ENCODE measurements at places on chromosomes 13 and 19.
A peak's percentile ranks its signal among the peaks of the same experiment; 100 is the strongest.

GRCh38 chr13:28582892-28583240, 76.1 kb upstream of the POMP start:
- DNase-seq = no peak

DNA sequence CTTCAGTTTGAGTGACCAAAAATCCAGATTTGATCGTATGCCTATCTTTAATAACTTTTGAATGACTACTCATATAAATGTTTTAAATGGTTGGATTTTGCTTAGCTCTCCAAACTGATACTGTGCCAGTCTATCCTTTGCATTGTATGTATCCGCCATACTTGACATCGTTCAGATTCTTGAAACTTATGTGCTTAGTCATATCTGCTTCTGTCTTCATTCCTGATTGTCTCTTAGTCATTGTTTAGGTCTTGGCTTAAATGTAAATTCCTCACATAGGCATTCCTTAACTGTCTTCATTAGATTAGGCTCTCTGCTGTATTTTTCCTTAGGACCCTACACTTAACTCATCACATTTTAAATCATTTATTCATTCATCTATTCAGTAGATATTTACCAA, 126.0 kb downstream of the PCCA start:
- DNase-seq = no peak

DNA sequence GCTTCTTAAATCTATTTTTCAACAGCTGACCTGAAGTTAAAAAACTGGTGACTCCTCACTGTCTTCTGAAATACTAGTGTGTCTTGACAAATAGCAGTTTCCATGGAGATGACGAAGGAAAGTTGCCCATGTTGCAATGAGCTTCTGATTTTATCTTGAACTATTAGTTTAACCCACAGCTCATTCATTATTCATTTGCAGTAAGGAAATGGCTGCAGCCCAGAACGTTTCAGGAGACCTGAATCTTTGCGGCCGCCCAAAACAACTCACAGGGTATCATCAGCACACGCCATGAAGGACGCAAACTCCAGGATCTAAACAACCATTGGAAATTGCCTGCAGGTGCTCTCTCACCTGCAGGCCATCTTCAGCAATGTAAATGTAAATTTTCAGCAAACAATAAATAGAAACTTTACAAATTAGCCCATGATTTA, 142.5 kb downstream of the DCLK1 start:
- no peak for DNase-seq

DNA sequence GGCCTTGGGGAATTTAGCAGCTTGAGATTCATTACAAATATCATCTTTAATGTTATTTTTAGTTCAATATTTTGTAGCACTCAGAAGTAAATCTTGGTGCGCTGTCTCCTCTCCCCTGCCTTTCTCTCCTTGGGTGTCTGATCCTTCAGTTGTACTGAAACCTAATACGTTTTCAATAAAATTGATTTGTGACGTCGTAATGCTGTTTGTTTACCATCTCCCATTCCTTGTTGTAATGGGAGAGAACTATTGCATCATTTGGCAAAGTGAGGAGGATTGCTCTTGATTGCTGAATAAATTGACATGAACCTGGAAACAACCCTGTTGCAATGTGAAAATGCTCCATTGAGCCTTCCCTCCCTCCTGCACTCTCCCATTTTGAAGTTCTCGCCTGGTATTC, 43.2 kb upstream of the TSHZ3 start:
- no peak for DNase-seq

- no peak for DNase-seq
Observed at GRCh38 chr13:24228852-24229458, 68.4 kb downstream of the SPATA13 start.

DNA sequence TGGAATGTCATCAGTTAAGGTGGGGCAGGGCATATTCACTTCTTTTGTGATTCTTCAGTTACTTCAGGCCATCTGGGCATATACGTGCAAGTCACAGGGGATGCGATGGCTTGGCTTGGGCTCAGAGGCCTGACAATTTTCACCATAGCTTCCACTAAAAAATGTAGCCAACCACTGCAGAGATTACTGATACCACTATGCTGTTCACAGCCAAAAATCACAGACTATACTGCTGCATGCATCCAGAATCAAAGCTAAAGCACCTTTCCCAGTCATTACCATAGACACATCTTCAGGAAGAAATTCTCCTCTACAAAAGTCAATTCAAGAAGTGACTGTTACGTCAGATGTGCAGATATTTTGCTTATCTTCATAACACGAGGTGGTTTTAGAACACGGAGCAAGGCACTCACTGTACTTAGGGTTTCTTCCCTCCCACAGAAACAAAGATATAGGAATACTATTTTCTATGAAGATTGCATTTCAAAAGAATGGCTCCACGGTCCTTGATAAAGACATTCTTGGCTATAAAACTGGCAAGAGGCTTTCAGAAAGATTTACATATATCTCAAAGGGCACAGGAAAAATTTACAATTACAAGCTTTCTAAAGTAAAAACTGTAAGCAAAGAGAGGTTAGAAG, 1556.6 kb upstream of the PRR20A start:
- no peak for DNase-seq

GRCh38 chr13:51520524-51520923, 63.7 kb upstream of the WDFY2 start:
- DNase-seq = no peak

DNA sequence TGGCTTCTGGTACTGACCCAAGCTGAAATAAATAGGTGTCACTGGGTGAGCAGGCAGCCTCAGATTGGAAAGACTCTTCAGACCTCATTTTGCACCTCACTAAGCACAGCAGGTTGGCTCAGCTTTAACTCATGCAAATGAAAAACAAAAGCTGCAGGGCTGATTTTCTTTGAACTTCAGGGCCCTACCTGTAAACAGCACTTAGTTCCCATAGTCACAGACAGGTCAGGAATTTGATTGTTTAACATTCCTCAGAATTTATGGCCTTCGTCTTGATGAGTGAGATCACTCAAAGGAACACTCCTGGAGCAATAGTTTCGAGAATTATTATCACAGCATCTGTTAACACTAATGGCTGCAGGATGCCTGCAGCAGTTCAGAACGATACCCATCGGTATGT, 718.5 kb downstream of the EFNB2 start:
- DNase-seq = no peak

- DNase-seq = peak; percentile 20
Observed at GRCh38 chr13:111460548-111461444, 140.4 kb downstream of the TEX29 start.

DNA sequence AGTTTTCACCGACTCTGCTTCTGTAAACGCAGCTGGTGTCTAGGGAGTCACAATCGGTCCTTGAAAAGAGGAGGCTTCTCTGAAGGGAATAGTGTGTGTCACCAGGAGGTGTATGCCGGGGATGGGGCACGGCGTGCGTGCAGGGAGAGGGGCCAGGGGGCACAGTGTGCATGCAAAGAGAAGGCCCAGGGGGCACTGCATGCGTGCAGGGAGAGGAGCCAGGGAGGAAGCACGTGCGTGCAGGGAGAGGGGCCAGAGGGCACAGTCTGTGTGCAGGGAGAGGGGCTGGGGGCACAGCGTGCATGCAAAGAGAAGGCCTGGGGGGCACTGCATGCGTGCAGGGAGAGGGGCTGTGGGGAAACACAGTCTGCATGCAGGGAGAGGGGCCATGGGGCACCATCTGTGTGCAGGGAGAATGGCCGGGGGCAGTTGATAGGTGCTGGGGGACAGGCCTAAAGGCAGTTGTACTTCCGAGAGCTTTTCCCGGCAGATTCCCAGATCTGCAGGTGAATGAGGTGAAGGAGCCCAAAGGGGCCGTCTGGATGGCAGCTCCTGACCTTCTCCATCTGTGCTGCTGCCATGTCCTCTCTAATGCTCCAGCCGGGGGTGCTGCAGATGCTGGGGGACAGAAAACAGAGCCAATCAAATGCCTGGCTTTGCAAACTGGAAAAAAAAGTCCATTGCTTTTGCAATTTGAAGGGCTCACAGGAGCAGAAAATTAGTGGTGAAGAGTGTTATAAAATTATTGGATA, 36.4 kb downstream of the ATP11A start:
- DNase-seq = no peak

- no peak for DNase-seq
Observed at GRCh38 chr19:7138402-7138801, 68.9 kb downstream of the ZNF557 start.

DNA sequence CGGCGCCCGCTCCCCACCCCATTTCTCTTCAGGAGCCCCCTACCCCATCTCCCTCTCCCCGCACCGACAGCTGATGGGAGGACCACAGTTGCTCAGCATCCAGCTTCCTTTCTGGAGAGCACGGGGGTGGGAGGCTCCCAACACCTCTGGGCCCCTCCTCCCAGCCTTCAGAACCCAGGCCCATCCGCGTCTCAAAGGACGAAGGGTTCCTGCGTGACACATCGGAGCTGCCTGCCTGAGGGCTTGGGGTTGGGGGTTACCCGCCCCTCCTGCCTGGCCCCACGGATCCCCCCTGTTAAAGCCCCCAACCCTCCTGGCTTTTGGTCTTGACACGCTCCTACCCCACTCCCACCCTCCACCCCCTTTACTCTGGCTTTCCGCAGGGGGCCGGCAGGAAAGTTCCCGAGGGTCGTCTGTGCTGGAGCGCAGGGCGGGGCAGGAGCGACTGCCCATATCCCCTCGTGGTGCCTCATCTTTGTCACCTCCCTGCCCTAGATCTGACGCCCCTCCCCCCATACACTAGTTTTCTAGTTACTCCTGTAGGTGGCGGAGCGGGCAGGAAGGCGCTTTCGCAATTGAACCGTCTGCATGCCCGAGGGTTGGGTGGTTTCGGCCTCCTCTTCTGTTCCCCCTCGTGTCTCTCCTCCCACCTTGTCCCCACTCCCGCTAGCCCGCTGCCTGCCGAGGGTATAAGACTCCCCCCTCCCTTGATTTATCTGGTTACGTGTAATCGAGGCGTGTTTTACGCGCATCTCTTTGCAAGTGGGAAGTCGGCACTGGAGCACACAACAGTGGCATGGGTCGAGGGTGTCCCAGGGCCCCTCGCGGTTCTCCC, 924 bp downstream of the TRAPPC5 start:
- DNase-seq = no peak

DNA sequence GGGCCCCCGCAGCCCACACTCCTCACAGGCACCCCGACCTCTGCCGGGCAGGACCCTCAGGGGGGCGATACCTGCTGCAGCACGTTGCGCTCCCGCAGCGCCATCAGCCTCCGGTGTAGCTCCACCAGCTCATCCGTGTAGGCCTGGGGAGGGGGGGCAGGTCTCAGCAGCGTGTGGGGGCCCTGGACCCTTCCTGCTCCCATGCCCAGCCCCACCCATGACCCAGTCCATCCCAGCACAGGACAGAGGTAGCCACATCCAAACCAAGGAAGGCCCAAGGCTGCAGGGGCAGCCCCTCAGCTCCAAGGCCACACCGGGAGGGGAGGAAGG, 66.5 kb downstream of the MLLT1 start:
- DNase-seq = no peak

GRCh38 chr19:50341091-50341564, 12.0 kb upstream of the KCNC3 start:
- DNase-seq = no peak

- no peak for DNase-seq
Observed at GRCh38 chr13:112131081-112131712, 64.2 kb downstream of the SOX1 start.

- DNase-seq = no peak
Observed at GRCh38 chr19:47509973-47510372, 4.9 kb downstream of the NAPA start.

DNA sequence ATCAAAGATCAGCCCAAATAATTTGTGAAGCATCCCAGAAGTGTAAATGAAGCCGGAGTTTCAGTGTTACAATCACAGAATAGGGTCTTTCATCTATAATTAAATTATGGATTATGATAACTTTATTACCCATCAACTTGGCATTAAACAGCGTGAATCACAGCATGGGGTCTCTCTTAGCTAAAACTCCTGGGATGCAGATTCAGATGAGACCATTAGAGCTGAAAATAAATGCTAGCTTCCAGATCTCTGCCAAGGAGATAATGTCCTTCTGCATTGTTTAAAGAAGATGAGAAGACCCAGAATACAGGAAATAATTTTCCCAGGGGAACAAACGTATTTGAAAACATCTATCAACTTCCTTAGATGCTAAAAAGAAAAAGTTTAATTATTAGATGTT, 546.0 kb upstream of the PCDH9 start:
- no peak for DNase-seq

GRCh38 chr19:32203161-32203560, 142.2 kb upstream of the ZNF507 start:
- DNase-seq = no peak

DNA sequence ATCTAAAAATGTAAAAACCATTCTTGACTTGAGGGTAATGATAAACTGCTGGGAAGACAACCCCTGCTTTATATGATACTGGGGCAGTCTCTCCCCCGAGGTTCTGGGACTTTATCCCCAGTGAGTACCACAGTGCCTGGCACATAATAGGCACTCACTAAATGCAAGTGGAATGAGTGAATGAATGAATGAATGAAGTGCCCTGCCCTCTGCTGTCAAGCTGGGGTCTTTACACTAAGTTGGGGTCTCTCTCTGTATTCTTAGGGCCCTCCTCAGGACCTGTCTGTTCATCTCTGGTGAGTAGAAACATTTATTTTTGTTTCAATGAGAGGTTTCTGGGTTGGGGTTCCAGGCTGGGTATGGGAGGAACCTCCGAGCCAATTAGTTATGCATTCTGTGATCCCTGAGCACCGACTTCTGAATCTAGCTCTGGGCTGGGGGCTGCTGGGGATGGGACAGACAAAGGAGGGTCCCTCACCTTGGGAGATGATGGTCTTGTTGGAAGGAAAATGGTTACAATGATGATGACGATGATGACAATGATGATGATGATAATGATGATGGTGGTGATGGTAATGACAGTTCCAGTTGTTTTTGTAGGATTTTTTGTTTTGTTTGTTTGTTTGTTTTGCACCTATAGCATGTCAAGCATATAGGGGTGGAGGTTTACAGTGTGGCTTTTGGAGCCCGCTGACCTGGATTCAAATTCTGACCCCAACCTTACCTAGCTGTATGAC, 44.3 kb upstream of the ADGRE1 start:
- DNase-seq = no peak

DNA sequence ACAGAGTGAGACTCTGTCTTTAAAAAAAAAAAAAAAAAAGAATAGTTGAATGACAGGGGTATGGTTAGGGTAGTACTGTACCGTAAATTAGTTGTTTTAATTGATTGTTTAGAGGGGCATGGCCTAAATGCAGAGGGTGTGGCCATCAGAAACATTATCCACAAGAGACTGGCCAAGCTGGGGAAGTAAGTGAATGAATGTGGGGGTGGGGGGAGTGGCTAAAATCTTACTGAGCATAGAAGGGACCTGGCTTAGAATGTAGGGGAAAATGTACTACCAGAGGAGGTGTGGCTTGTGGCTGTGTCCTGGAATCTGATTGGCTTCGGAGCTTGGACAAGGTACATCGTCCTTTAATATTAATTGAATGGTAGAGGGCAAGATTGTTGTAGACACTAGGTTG, 3.8 kb downstream of the BCL2L12 start:
- DNase-seq = no peak

GRCh38 chr13:42533336-42533591, 40.7 kb upstream of the TNFSF11 start:
- no peak for DNase-seq

GRCh38 chr19:54415208-54415900, at the start of gene TTYH1:
Gene TTYH1, plus strand, starts transcription at chr19:54415464. Its CDS starts 89 bp downstream, at chr19:54415553.
- no peak for DNase-seq

Data from NCI-H187 (cell line).